PC-9 (cell line): ENCODE measurements at places on chromosomes 7 and 10.

GRCh38 chr7:2109936-2110609, 122.7 kb downstream of the MAD1L1 start:
- DNase-seq, result peak; percentile 78
- peaks cover 8% of the 10 kb centered on the region for H3K4me1 ChIP-seq
- no peaks in the 10 kb centered on the region for H3K27me3 ChIP-seq
- H3K4me3 ChIP-seq, result no peak overlapping the region

- H3K4me1 ChIP-seq, result no peaks in the 10 kb centered on the region
- no peak for DNase-seq
- H3K27me3 ChIP-seq, result no peaks in the 10 kb centered on the region
- H3K36me3 ChIP-seq, result no peaks in the 10 kb centered on the region
- H3K4me3 ChIP-seq, result no peak overlapping the region
These were observed 4.8 kb upstream of the GCK start for GRCh38 chr7:44194069-44194468.

DNA sequence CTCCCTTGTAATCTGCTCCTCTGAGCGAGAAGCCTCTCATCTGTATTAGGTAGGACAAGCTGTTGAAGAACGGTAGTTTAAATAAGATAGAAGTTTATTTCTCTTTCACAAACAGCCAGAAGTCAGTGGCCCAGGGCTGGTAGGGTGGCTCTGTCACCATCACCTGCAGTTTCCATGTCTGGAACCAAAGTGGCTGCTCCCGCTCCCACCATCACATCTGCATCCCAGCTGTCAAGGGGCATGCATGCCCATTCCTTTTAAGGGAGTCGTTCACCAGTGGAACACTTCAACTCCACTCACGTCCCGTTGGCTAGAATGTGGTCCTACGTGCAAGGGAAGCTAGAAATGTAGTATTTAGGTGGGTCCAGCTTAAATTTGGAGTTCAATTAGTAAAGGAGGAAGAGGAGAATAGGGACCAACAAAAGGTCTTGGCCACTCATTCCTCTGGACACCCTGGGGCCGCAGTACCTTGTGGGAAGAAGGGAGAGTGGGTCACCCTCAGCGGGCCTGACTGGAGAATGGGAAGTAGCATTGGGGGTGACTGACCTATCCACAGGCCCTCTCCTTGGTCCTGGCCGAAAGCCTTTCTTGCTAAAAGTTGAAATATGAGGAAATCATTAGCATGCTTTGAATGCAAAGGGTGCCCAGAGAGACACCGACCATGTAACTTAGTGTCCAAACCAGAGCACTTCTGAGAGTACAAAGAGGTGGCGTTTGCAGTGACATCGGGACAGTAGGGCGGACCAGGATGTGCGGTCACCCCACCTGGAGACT, 48.0 kb downstream of the ELFN1 start:
- H3K27ac ChIP-seq, result no peak overlapping the region
- peaks cover 14% of the 10 kb centered on the region for H3K4me1 ChIP-seq
- DNase-seq, result no peak
- no peak overlapping the region for H3K4me3 ChIP-seq

DNA sequence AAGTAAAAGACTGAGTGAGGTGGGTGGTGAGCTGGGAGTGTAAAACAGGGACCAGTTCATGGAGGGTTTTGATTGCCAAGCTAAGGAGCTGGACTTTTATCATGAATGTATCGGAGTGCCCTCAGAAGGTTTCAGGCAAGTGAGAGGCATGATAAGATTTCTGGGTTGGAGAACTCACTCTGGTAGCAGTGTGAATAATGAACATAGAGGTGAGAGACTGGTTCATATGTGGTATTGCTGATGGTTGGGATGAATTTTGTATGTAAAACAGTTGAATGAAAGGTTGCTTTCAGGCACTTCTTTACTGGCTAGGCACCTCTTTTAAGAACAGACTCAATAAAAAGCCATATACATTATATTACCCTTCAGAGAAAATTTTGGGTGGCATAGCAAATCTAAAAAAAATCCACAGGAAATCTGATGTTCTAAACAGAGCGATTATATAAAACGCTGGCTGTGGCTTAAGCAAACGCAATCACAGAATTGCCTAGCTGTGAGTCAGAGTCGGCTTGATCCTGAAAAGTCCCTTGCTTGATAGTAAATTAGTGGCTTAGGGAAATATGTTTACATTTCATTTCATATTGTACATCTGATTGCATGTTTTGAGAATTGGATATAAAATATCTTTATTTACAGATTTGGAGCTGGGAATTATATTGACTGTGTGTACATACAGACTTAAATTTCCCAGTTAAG, 92.9 kb upstream of the HDAC9 start:
- H3K27me3 ChIP-seq, result no peaks in the 10 kb centered on the region
- no peaks in the 10 kb centered on the region for H3K36me3 ChIP-seq
- no peak overlapping the region for H3K27ac ChIP-seq
- DNase-seq, result peak; percentile 38
- no peaks in the 10 kb centered on the region for H3K4me1 ChIP-seq

GRCh38 chr10:115950320-115950719, 322.7 kb downstream of the GFRA1 start:
- no peaks in the 10 kb centered on the region for H3K27me3 ChIP-seq
- H3K36me3 ChIP-seq, result no peaks in the 10 kb centered on the region
- DNase-seq, result no peak
- H3K4me1 ChIP-seq, result no peaks in the 10 kb centered on the region
- no peak overlapping the region for H3K4me3 ChIP-seq
- H3K27ac ChIP-seq, result no peak overlapping the region

DNA sequence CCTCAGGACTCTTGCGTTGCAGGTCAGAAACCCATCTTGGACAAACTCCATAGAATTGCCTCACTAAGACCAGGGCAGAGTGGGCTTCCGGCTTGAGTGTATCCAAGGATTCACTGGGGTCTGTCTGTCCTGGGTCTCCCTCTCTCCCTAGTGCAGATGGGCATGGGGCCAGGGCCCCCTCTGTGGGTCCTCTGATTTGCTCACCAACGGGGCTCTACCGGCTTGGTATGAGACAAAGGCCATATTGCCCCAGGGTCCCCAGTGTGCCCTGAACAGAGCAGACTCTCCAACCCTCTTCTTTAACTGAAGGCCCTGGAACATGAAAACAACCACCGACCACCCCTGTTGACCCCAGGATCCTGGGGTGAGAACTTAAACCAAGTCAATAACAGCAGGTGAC, 68.2 kb upstream of the CHST15 start:
- no peak for DNase-seq
- peaks cover 3% of the 10 kb centered on the region for H3K4me1 ChIP-seq
- H3K27me3 ChIP-seq, result no peaks in the 10 kb centered on the region
- H3K4me3 ChIP-seq, result no peak overlapping the region
- no peak overlapping the region for H3K27ac ChIP-seq

DNA sequence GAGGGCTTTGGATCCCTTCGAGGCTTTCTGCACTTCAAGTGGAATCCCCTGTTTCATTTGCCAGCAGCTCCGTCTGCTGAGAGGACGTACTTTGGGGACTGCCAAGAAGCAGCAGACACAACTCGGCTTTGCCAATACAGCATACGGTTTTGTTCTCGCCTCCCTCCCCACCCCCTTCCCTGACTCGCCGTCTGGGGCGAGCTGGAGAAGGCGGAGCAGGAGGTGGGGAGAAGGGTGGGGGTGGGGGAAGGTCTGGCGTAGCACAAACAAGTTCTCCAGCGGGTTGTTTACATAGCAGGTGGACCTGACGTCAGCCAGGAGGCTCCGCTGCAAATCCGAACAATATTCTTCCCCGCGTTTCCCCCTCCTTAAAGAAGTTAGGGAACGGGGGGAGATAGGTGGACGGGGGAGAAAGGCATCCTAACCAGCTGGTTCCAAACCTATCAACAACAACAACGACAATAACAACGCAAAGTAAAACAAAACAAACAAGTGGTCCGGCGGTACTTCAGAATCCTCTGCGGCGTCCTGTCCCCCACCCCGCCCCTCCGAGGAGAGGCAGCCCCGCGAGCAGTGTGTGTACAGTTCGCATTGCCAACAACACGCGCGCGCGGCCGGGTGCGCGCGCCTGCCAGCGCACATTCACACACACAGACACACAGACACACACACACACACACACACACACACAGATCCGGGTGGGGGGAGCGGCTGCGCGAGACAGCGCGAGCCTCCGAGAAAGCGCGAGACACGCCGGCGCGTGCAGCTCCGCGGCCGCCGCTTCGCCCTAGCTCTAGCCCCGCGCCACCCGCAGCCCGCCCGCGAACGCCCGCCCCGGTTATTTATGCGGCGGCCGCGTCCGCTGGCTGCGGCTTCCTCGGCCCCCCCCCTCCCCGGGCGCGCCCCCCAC, 167.0 kb upstream of the PPP1R3A start:
- peaks cover 11% of the 10 kb centered on the region; the same call in 1 of the 2 replicates for H3K4me1 ChIP-seq
- no peaks in the 10 kb centered on the region for H3K36me3 ChIP-seq
- DNase-seq, result peak; percentile 82
- H3K4me3 ChIP-seq, result peak overlapping the region; percentile 88
- H3K27ac ChIP-seq, result peak overlapping the region; percentile 20; the same call in 1 of the 2 replicates

DNA sequence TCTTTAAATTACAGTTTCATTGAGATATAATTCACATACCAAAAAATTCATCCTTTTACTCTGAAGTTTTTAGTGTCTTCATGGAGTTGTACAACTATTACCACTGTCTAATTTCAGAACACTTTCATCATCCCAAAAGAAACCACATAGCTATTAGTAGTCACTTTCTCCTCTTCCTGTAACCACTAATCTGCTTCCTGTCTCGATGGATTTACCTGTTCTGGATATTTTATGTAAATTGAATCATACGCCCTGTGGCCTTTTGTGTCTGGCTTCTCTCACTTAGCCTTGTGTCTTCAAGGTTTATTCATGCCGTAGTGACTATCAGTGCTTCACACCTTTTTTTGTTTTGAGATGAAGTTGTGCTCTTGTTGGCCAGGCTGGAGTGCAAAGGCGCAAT, 135.5 kb downstream of the DOCK1 start:
- H3K27ac ChIP-seq, result no peak overlapping the region
- no peaks in the 10 kb centered on the region for H3K4me1 ChIP-seq
- H3K4me3 ChIP-seq, result no peak overlapping the region
- H3K27me3 ChIP-seq, result no peaks in the 10 kb centered on the region

DNA sequence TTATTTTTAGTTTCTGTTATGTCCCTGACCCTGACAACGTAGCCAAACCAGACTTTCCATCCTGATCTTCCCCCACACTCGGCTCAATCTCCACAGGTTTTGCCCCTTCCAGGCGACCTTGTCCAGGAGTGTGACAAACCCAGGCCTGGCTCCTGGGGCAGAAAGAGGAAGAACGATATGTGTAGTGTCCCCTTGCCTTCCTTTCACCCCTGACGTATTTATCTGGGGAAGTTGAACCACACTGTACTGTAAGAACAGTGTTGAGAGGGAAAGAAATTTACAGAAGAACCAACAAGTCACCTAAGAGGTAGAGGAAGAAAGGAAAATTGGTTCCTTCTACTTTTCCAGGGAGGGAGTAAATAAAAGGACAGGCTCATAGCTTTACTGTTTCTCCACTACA, 158.0 kb downstream of the VTI1A start:
- no peak overlapping the region for H3K4me3 ChIP-seq
- DNase-seq, result no peak
- H3K27me3 ChIP-seq, result no peaks in the 10 kb centered on the region
- no peaks in the 10 kb centered on the region for H3K4me1 ChIP-seq

DNA sequence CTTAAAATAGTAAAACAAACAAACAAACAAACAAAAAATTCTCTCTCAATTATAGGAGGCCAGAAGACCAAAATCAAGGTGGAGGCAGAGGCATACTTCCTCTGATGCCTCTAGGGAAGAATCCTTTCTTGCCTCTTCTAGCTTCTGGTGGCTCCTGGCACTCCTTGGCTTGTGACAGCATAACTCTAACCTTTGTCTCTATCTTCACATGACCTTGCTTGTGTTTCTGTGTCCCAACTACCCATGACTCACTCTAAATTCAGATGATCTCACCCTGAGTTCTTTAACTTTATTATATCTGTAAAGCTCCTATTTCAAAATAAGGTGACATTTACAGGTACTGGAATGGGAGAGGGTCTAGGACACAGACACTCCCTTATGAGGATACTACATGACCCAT, 88.3 kb upstream of the ANTXRL start:
- H3K4me3 ChIP-seq, result no peak overlapping the region
- no peaks in the 10 kb centered on the region for H3K27me3 ChIP-seq
- no peak for DNase-seq
- H3K36me3 ChIP-seq, result no peaks in the 10 kb centered on the region

- peaks cover 5% of the 10 kb centered on the region; the same call in 1 of the 2 replicates for H3K36me3 ChIP-seq
- H3K4me1 ChIP-seq, result peaks cover 9% of the 10 kb centered on the region; the same call in 1 of the 2 replicates
- no peak for DNase-seq
- H3K27me3 ChIP-seq, result no peaks in the 10 kb centered on the region
- no peak overlapping the region for H3K27ac ChIP-seq
These were observed 16.3 kb downstream of the SEPTIN7 start for GRCh38 chr7:35817181-35817580.

GRCh38 chr7:16891874-16892643, 10.3 kb upstream of the AGR3 start:
- no peak overlapping the region for H3K4me3 ChIP-seq
- peaks cover 15% of the 10 kb centered on the region for H3K4me1 ChIP-seq
- H3K27me3 ChIP-seq, result no peaks in the 10 kb centered on the region
- H3K27ac ChIP-seq, result no peak overlapping the region

- no peak overlapping the region for H3K27ac ChIP-seq
- H3K4me1 ChIP-seq, result no peaks in the 10 kb centered on the region
- H3K27me3 ChIP-seq, result no peaks in the 10 kb centered on the region
- no peaks in the 10 kb centered on the region for H3K36me3 ChIP-seq
These were observed 24.7 kb upstream of the AMZ1 start for GRCh38 chr7:2663121-2663886.

DNA sequence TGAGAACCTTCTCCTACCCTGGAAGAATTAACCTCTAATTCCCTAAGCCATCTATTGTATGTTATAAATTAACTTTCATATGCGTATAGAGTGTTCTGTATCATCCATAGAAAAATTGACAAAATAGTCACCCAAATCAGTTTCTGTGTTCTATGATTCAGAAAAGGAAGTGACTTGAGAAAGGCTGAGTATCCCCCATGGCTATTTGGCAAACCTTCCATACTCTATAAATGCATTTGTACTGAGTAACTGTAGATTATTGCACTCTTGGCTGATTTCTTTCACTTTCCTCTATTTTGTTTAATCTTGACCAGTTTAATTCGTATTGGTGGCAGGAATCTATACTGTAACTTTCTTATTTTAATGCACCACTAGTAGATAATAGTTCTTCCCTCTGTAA, 182.2 kb downstream of the HTR7 start:
- H3K4me1 ChIP-seq, result no peaks in the 10 kb centered on the region
- H3K27ac ChIP-seq, result no peak overlapping the region
- no peak for DNase-seq
